ENCODE measurements at places on chromosomes 7 and 10.

- DNase-seq: no peak
Measured at GRCh38 chr10:110524859-110525232, 27.1 kb downstream of the DUSP5 start.

- no peak for DNase-seq
Measured at GRCh38 chr7:80460857-80461256, 51.0 kb downstream of the GNAT3 start.

GRCh38 chr10:79275431-79275851, 71.8 kb upstream of the PPIF start:
- DNase-seq: peak; percentile 16

- no peak for DNase-seq
Measured at GRCh38 chr10:50336140-50336539, 84.8 kb upstream of the ASAH2 start.

GRCh38 chr10:78768876-78769275, 299.9 kb upstream of the ZMIZ1 start:
- DNase-seq: no peak

DNA sequence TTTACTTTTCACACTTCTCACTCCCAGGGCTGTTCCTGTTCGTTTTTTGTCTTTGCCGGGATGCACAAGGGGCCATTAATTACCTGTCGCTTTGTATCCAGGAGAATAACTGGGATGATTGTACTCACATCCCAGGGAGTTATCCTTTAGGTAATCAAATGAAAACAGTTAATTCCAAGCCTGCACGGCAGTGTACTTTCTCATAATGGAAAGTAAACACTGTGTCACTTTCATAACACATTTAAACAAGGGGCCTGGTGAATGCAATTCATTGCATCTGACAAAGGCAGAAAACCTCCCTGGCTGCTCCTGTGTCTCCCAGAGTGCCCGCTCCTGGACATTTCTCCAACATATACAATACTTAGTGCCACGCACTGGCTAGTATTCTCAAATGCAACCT, 138.7 kb upstream of the CELF2 start:
- DNase-seq: no peak

GRCh38 chr10:53162856-53163255, 390.3 kb upstream of the MBL2 start:
- DNase-seq: no peak

DNA sequence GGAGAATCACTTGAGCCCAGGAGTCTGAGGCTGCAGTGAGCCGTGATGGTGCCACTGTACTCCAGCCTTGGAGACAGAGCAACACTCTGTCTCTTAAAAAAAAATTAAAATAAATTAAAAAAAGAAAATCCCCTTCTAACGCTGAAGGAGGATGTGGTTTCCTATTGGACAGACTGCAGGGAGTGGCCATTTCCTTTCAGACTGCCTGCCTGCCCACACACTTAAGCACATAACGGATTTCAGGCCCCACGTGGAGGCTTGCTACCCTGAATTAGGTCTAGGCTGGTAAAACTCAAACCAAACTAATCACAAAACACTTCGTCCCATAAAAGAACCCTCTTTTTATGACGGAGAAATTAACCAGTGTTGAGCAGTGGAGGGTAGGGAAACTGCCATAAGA, 34.0 kb downstream of the GATA3 start:
- no peak for DNase-seq

DNA sequence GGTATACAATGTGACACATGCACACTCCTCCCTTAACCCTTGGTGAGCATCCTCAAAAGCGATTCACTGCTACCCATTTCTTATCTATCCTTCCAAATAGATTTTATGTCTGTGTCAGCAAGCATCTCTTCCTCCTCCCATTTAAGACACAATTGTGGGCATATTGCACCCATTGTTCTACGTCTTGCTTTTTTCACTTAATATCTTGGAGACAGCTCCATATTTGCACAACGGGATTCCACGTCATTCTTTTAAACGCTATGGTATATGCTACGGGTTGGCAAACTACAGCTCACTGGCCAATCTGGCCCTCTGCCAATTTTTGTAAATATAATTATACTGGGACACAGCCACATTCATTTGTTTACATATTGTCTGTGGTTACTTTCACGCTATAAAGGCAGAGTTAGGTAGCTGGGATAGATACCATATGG, 88.6 kb downstream of the RNF216 start:
- DNase-seq: no peak

GRCh38 chr10:69318106-69318866, 40.0 kb downstream of the HK1 start:
- peak; percentile 14 for DNase-seq

- no peak for DNase-seq
Measured at GRCh38 chr7:23293500-23294073, 5.6 kb upstream of the MALSU1 start.

GRCh38 chr7:25189197-25189596, 39.1 kb downstream of the NPVF start:
- DNase-seq: no peak

GRCh38 chr10:16945593-16945992, 128.4 kb upstream of the RSU1 start:
- DNase-seq: peak; percentile 37

DNA sequence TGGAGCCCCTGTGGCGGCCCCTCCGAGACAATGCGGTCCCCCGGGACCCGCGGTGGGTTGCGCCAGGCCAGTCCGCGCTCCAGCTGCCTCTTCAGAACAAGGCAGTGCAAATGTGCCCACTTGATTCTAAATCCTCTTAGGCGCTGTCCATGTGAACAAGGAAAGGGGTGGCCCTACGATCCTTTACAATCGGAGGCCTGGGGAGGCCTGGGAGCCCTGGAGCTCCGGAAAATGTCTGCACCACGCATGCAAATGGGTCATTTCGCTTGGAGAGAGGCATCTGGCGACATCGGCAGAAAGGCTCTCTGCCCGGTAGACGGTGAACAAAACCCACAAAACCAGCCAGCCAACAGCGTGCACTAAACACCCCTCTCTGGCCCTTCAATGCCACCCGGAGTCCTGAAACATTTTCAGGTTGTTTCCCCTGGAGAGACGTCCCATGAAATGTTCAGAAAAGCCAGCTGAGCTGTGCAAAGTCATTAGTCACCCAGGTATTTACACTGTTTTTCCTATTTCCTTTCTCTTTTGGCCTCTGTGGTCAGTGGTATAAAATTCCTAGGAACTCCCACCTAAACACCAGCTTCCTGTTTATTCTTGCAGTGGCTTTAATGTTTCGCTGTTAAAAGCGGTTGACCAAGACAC, 102.8 kb upstream of the ZNF438 start:
- peak; percentile 78 for DNase-seq

GRCh38 chr10:88071879-88072278, 208.5 kb downstream of the PTEN start:
- no peak for DNase-seq

- peak; percentile 45 for DNase-seq
Measured at GRCh38 chr10:117226813-117227451, 14.0 kb upstream of the SLC18A2 start.

DNA sequence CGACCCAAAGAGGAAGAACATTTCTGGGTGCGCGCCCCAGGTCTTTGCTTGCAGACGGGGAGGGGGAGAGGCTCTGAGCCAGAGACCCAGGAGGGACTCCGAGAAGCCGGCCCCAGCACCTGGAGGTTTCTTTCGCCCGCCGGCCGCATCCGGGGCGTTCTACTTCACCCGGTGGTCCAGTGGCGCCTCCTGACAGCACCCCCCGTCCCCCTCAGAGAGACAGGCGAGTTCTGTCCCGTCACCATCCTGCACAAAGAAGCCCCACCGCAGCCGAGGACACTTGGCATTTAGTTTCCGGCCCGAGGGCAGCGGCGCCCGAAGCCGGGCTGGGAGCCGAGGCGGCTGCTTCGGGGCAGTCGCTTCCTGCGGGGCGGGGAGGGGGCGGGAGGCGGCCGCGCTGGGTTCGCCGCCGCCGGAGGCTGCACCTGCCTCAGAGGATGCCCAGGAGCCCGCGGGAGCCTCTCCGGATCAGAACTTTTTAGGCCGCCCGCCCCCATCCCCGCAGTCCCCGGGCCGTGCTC, at the start of gene TMEM178B:
Gene TMEM178B, plus strand, starts transcription at position 424 of the 521 bp plus-strand sequence.
- no peak for DNase-seq

DNA sequence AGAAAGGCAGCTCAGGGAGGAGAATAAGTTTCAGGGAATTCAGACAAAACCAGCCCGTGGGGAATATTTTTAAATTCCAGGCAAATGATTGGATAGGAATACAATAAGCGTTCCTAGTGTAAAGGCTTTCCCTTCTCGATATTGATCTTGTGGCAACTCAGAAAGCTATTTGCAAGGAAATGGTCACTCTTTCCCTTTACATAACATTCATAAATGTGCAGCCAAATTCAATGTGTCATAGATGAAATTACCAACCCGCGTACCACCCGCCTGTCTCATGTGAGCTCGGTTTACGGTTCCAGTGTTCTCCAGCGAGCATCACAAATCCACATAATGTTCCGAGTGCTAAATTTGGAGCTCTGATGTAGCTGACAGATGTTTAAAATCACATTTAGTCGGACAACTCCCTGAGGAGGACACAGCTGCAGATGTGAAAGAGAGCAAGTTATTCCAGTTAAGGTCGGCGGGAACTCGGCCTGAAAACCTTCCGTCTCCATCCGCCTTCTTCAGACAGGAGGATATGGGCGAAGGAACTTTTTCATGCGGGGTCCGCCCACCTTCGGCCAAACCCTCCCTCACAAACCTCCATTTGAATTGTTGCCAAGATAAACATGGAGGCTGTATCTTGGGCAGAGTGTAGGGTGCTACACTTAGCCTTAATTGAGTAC, 327.0 kb downstream of the RNLS start:
- no peak for DNase-seq

Measured in NCI-H524 (cell line).